ENCODE measurements at places on chromosomes 12 and 14. TPM values are rescaled to one million over a fixed set of nuclear protein-coding genes. Genes with fewer than 3 reads are reported as not detected.

- no peak for DNase-seq
- H3K27ac ChIP-seq: no peak overlapping the region
- no peaks in the 10 kb centered on the region for H3K27me3 ChIP-seq
- no peak overlapping the region for H3K4me3 ChIP-seq
- no peaks in the 10 kb centered on the region for H3K4me1 ChIP-seq
Measured at GRCh38 chr12:60101715-60102114, 505.9 kb downstream of the SLC16A7 start.

SYNE3 gene
- 27.0 TPM for total RNA-seq

FGF6 gene
- not detected for total RNA-seq

- H3K36me3 ChIP-seq: no peaks in the 10 kb centered on the region
- H3K27me3 ChIP-seq: no peaks in the 10 kb centered on the region
- H3K4me3 ChIP-seq: no peak overlapping the region
- no peak for DNase-seq
Measured at GRCh38 chr14:88128816-88129215, 123.9 kb downstream of the GPR65 start.

DNA sequence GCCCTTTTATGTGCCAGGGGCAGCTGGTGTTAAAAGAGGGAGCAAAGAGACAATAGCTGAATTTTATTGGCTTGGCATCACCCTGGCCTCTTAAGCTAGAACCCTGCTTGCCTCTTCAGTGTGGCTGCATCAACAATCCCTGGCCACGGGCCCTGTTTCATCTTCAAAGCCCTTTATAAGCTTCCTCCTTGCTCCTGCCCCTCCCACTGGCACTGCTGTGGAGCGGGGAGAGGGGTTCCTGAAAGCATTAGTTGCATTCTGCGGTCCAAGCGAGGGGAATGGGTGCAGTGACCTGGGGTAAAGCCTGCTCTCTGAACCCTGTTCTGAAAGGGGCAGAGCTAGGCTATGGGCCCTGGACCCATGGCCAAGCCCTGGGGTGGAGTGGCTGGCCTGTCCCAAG is 220 bp upstream of the KRT83 start:
- H3K27ac ChIP-seq: no peak overlapping the region
- H3K36me3 ChIP-seq: no peaks in the 10 kb centered on the region
- no peaks in the 10 kb centered on the region for H3K4me1 ChIP-seq
- H3K27me3 ChIP-seq: no peaks in the 10 kb centered on the region

- H3K4me1 ChIP-seq: peaks cover 34% of the 10 kb centered on the region
- H3K36me3 ChIP-seq: peaks cover 14% of the 10 kb centered on the region
Measured at GRCh38 chr12:27965411-27965810, 7.1 kb downstream of the PTHLH start.

DNA sequence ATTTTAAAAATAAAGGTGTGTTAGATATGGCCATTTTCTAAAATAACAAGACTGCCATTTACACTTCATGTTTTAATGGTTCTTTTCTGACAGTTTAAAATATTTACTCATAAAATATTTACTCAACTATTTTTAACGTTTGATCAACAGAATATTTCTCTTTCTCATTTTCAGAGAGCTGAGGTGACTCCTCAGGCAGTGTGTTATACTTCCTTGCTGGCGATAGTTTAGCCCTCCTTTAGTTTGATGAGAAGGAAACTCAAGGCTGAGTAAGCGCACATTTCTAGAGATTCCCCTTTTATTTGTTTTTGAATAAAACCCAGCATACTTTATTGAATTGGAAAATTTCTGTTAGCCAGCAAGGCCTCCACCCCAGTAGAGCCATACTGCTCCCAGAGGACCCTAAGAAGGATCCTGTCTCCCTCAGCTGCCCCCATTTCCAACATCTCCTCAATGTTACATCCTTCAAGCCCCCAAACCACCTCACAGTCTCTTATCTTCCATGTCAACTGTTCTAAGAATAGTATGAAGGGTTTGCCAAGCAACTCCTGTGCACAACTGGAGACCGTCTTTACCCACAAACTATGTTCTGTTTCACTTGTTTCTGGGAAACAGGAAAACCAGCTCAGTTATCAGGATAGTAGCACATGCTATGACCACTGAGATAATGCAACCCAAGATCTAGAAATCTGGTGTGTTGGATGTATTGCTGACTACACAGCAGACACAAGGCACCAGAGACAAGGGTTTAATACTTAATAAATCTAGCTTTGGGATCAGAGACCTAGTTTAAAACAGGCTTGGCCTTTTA is 129.5 kb downstream of the STXBP6 start:
- DNase-seq: no peak
- H3K36me3 ChIP-seq: no peaks in the 10 kb centered on the region
- no peaks in the 10 kb centered on the region for H3K4me1 ChIP-seq
- H3K27ac ChIP-seq: no peak overlapping the region
